ENCODE measurements at places on chromosomes 12 and 14. TPM values are rescaled to one million over a fixed set of nuclear protein-coding genes. Genes with fewer than 3 reads are reported as not detected.

The CATSPERB gene
- total RNA-seq, result 3.9 TPM

The NKX2-1 gene
- total RNA-seq, result not detected

The IAPP gene
- not detected for total RNA-seq

The PTPRB gene
- total RNA-seq, result not detected

The CLEC4A gene
- total RNA-seq, result not detected

The TOMM20L gene
- total RNA-seq, result not detected

The CLEC4C gene
- not detected for total RNA-seq

The B3GNT4 gene
- total RNA-seq, result 0.50 TPM

The PMCH gene
- total RNA-seq, result not detected

The MYO1H gene
- total RNA-seq, result not detected

The C12orf42 gene
- 0.57 TPM for total RNA-seq

The TAS2R9 gene
- not detected for total RNA-seq

The TAS2R43 gene
- total RNA-seq, result 1.9 TPM

The GPHB5 gene
- total RNA-seq, result not detected

The TSPAN19 gene
- not detected for total RNA-seq
